Inflammatory macrophage treated with lipopolysaccharide for 4 hours (primary cell): ENCODE measurements at places on chromosomes 12 and 14.

DNA sequence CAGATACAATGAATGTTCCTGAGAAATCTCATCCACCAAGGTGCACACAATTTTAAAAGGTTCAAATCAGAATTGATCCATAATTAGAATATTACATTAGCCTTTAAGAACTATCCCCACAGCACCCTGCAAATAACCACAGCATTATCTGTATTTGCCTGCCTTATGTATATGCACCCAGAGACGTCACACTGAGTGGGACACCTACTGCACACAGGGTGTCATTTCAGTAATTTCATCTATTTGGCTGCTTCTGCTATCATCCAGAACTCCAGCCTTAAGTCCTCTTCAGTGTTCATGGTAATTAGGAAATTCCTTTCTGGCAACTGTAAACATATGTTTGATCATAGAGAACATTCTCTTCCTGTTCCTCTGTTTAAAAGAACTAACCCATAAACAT lies 298.4 kb downstream of the SYT1 start:
- no peak for DNase-seq

- DNase-seq: no peak
These were observed 28.1 kb downstream of the TNFAIP2 start for GRCh38 chr14:103151270-103151945.

DNA sequence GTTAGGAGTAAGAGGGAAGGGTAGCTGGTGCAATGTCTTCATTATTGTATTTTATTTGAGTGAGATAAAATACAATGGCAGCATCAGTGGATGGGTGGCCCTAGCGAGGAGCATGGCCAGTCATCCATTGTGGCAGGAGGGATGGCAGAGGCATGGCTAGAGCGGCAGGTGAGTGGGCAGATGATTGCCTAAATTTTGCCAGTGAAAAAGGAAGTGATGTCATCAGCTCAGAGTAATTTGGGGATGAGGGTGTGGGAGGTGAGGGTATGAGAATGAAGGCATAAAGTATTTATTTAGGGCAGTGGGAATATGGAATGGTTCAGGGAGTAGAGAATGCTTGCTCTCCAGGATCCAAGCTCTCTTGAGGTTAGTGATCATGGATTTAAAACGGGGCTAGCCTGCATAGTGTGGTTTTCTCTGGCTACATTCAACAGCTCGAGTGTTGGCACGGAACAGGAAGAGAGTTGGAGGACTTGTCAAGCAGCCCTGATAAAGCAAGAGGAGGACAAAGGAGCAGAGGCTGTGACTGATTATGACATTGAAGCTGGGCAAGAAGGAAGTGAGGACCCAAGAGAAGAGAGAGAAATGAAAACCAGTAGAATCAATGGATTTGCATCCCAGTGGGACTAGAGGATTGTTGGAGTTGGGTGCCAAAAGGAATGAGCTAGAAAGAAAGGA lies 18.7 kb upstream of the SERPINA6 start:
- peak; percentile 77 for DNase-seq

DNA sequence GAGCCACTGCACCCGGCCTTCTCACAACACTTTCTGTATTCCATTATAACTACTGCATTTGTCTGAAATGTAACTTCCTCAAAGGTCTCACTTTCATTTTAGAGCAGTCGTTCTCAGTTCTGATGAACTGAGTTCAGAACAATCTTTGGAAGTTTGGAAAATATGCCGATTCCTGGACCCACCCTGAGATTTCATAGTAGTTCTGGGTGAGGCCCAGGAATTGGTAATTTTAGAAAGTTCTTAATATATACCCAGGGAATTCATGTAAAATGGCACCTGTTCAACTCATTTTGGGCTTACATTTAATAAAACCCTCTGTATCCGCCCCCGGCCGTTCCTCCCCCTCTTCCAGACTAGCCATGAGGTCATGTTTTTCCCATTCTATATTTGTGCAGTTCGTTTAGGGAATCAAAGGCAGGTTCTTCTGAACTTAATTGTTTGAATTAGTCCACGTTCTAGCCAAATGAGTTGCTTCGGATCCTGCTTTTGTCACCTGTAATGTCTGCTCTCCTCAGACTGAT lies 5.9 kb downstream of the GSG1 start:
- DNase-seq: peak; percentile 76

DNA sequence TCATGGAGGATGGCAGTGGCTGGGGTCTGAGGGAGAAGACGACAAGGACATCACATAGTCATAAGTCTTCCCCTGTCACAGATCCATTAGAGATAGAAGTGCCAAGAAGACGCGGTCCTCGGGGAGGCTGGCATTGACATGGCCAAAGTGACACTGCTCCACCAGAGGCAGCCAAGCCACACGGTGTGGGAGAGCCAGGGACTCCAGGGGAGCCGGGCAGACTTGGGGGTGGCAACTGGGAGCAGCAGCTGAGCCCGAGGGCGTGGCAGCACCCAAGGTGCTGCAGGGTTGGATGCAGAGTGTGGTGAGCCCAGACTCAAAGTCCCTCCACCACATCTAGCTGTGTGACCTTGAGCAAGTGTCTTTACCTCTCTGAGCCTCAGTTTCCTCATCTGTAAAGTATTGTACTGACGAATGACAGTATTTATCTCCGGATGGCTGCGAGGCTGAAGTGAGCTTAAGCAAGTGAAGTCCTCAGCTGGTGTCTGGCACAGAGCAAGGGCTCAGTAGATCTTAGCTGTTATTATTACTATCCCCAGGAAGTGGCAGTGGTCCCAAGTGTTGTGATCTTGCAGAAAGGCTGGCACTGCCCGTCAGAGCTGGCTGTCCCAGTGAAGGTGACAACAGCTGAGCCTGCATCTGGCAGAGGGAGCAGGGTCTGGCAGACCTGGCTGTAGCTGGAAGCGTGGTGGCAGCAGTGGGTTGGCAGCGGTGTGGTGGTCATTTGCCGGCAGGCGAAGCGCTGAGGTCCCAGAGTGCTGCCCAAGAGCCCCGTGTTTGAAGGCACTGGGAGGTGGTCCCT lies 54.9 kb downstream of the ZNF664 start:
- DNase-seq: no peak

DNA sequence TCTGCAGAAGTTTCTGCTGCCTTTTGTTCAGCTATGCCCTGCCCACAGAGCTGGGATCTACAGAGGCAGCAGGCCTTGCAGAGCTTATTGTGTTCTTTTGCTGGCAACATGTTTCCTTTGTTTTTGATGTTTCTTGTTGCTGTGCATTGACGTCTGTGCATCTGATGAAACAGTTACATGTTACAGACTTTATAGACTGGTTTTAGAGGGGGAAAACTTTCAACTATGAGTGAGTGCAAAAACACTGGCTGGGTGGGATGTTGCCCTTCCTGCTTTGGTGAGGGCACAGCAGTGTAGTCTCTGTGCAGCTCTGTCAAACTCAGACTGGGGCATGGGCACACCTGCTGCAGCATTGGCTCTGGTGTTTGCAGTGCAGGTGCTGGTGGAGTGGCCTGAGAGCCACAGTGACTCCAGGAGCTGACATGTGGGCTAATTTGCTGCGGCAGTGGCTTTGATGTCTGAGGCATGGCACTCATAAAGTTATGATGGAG lies 26.9 kb downstream of the CLEC6A start:
- no peak for DNase-seq

DNA sequence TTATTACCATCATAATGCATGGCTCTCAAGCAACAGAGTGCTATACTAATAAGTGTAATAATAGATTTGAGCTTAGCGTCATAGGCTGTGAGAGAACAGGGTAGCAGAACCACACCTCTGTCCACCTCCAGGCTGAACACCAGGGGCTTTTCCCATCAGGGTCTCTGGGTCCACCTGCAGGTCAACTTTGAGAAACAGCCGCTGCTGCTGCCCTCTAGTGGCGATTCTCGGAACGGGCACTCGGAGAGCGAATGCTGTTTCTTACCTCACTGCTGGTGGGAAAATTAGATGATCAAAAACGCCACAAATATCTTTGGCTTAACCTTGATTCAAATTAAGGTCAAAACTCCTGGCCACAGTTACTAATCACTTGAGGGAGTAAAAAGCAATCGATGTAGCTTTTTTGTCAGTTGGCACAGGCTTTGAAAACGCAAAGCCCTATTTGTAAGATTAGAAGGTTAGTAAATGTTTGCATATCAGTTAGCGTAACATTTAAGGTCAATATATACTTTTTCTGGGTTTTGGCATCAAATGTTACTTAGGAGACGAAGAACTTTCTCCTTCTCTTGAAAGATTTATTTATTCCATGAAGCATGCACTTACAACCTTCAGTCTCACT lies 127.9 kb upstream of the TMEM132D start:
- peak; percentile 31 for DNase-seq

- DNase-seq: no peak
These were observed 229.2 kb downstream of the SLC15A4 start for GRCh38 chr12:128594521-128594920.
